ENCODE measurements at places on chromosomes 1 and 21. TPM values are rescaled to one million over a fixed set of nuclear protein-coding genes. Genes with fewer than 3 reads are reported as not detected.

MACO1 gene
- total RNA-seq = 9.2 TPM

CA6 gene
- total RNA-seq = not detected

SCCPDH gene
- total RNA-seq = 44.9 TPM

CLCA1 gene
- not detected for total RNA-seq

MPZ gene
- 0.30 TPM for total RNA-seq

CELSR2 gene
- 5.1 TPM for total RNA-seq

HAPLN2 gene
- not detected for total RNA-seq

SLC30A2 gene
- total RNA-seq = 0.30 TPM

MSH4 gene
- total RNA-seq = not detected

SPATA6 gene
- 1.7 TPM for total RNA-seq

RAP1GAP gene
- total RNA-seq = 14.5 TPM

MXRA8 gene
- 0.61 TPM for total RNA-seq

CCDC27 gene
- total RNA-seq = not detected

RGS7 gene
- not detected for total RNA-seq

EFCAB14 gene
- 29.2 TPM for total RNA-seq

CTTNBP2NL gene
- total RNA-seq = 7.4 TPM

VANGL2 gene
- total RNA-seq = 0.69 TPM

GSTM1 gene
- not detected for total RNA-seq

SPRR5 gene
- not detected for total RNA-seq

PADI1 gene
- 2.4 TPM for total RNA-seq

SLC22A15 gene
- 1.1 TPM for total RNA-seq

Data from A549 treated with GW870086 at 1 μM for 4 hours (cell line).